ENCODE measurements at places on chromosomes 2 and 18. TPM values are rescaled to one million over a fixed set of nuclear protein-coding genes. Genes with fewer than 3 reads are reported as not detected.

- H3K27ac ChIP-seq, result no peak overlapping the region
- no peaks in the 10 kb centered on the region for H3K36me3 ChIP-seq
- peak; percentile 26 for DNase-seq
- no peaks in the 10 kb centered on the region for H3K27me3 ChIP-seq
- no peak overlapping the region for H3K4me3 ChIP-seq
Measured at GRCh38 chr2:235324324-235324723, 169.5 kb upstream of the AGAP1 start.

GRCh38 chr18:58529714-58530354 is 99.1 kb downstream of the ALPK2 start:
- H3K27me3 ChIP-seq, result no peaks in the 10 kb centered on the region
- peaks cover 10% of the 10 kb centered on the region for H3K4me1 ChIP-seq
- DNase-seq, result peak; percentile 82
- H3K27ac ChIP-seq, result no peak overlapping the region
- H3K36me3 ChIP-seq, result no peaks in the 10 kb centered on the region

NR4A2 gene
- total RNA-seq, result 0.66 TPM

DNA sequence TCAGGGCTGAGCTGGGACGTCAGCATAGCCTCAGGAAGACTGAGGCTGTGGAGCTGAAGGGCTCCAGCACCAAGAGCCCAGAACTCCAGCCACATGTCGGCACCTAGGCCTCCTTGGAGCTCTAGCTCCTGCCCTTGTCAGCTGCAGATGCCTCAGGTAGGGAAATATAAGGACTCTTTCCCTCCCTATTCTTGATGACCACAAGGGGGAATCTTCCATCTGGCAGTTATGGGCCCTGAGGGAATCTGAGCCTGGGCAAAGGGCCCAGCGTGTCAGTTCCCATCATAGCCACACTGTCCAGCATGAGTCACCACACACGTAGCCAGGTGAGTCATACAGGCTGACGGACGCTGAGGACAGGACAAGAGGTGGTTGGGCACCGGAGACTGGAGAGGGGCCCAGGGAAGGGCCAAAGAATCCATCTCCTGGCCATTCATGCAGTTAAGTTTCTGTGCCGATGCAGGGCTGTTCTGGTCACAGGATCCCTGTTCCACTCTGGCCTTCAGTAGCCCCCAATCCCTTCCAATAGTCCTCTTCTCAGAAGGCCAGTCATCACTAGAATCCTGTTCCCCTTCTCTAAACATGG is 1.8 kb downstream of the MPV17 start:
- peaks cover 5% of the 10 kb centered on the region for H3K36me3 ChIP-seq
- H3K4me1 ChIP-seq, result peaks cover 14% of the 10 kb centered on the region
- H3K4me3 ChIP-seq, result peak overlapping the region; percentile 99
- DNase-seq, result peak; percentile 37
- H3K27me3 ChIP-seq, result no peaks in the 10 kb centered on the region
